Thyroid gland (tissue), 4 donors: ENCODE measurements at places on chromosomes 7 and 10.

GRCh38 chr7:49127359-49127913 is 203.1 kb downstream of the CDC14C start:
- no peak for DNase-seq

DNA sequence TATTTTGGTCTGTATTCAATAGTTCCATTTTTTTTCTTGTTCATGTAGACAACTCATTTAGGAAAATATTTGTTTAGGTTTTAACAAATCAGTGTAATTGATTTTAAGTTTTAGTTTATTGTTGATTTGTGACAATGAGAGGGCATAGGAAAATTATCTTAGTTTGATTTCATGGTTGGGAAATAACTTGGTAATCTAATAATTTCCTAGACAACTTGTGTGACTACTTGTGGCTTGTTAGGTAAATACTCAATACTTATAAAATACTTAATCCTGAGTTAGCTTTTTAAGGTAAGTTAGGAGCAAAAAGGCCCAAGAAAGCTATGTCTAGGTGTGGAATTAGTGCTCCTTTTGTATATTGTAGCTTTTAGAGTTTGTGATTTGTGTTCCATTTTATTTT is 65.4 kb downstream of the ZNRF2 start:
- no peak for DNase-seq

DNA sequence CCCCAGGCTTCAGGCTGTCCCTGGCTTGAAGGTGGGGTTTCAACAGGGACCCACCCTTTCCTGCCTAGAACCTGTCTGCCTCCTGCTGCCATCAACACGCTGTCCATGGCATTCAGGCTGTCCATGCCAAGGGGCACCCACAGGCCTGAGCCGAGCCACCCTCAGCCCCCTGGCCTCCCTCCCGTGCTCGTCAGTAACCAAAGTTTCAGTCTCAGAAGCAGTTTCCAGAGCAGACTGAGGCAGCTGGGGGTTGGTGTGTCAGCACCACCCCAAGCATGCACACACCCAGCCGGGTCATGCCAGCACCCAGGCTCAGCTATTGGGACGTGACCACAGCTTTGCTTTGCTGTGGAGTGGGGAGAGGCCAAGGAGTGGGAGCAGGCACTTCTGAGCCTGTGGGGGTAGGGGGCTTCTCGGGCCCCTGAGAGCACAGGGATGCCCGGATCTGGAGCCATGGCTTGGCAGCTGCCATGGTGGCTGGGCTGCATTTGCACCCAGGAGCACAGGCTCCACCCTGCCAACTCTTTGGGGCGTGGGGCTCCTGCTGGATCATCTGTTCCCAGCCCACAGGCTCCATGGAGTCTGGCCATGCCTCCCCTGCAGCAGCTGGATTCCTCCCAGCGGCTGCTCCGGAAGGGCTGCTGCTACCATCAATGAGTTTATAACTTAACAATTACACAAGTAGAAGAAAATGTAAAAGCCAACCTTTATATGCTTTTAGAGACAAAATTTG is 314.5 kb upstream of the SEMA3C start:
- DNase-seq = no peak

- DNase-seq = no peak
Measured at GRCh38 chr10:54914049-54914448, 113.0 kb upstream of the PCDH15 start.

DNA sequence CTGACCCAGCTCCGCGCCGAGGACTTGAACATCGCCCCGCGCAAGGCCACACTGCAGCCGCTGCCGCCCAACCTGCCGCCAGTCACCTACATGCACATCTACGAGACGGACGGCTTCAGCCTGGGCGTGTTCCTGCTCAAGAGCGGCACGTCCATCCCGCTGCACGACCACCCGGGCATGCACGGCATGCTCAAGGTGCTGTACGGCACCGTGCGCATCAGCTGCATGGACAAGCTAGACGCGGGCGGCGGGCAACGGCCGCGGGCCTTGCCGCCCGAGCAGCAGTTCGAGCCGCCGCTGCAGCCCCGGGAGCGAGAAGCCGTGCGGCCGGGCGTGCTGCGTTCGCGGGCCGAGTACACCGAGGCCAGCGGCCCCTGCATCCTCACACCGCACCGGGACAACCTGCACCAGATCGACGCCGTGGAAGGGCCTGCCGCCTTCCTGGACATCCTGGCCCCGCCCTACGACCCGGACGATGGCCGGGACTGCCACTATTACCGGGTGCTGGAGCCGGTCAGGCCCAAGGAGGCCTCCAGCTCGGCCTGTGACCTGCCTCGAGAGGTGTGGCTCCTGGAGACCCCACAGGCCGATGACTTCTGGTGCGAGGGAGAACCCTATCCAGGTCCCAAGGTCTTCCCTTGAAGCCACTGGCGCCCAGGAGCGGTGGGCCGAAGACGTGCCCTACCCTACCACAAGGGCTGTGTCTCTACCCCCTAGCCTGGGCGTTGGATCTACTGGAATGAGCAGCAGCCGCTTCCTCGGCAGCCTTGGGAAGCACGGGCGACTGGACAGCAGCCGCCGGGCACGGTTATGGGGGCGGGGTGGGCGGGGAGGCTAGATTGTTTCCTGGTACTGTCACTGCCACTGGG is 945 bp downstream of the ADO start:
- peak; percentile 45 for DNase-seq

- DNase-seq = no peak
Measured at GRCh38 chr10:78115135-78115853, 81.6 kb downstream of the RPS24 start.

GRCh38 chr7:49522111-49522510 is 251.3 kb upstream of the VWC2 start:
- no peak for DNase-seq

DNA sequence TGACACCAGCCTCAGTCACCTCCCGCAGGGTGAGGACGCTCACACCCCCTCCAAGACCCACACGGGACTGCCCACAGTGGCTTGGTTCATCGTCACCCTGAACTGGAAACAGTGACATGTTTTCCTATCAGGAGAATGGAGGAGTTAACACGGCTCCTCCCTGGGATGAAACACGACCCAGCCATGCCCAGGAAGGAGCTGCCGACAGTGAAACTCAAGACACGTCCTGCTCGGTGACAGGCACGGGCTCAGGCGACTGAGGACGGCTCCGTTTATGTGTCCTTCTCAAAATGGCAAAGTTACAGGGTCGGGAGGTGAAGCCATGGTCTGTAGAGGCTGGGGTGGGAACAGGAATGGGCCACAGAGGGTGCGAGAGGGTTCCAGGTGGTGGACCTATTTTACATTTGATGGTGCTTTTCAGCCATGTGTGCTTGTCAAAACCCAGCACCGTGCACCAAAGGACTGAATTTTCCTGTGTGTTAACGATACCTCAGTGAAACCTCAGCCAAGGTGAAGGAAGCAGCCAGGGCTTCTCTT is 272.4 kb downstream of the ADARB2 start:
- DNase-seq = no peak

GRCh38 chr7:38568497-38568896 is 62.7 kb downstream of the AMPH start:
- DNase-seq = no peak

DNA sequence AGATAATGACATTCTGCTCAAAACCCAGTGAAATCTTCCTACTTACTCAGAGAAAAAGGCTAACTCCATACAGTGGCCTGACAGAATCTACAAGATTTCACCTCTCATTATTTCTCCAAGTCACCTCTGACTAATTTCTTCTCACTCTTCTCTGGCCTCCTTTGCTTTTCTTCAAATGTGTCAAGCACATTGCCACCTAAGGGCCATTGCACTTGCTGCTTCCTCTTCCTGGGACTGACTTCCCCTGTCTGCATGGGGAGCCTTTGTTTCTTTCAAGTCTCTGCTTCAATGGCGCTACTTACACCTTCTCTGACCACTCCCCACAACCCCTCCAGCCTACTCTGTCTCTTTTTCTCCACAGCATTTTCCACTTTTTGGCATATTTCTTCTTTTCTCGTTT is 36.0 kb downstream of the PRTFDC1 start:
- no peak for DNase-seq

GRCh38 chr10:94108200-94108599 is 114.5 kb downstream of the PLCE1 start:
- no peak for DNase-seq

- DNase-seq = no peak
Measured at GRCh38 chr7:144408121-144408520, 4.6 kb upstream of the NOBOX start.

DNA sequence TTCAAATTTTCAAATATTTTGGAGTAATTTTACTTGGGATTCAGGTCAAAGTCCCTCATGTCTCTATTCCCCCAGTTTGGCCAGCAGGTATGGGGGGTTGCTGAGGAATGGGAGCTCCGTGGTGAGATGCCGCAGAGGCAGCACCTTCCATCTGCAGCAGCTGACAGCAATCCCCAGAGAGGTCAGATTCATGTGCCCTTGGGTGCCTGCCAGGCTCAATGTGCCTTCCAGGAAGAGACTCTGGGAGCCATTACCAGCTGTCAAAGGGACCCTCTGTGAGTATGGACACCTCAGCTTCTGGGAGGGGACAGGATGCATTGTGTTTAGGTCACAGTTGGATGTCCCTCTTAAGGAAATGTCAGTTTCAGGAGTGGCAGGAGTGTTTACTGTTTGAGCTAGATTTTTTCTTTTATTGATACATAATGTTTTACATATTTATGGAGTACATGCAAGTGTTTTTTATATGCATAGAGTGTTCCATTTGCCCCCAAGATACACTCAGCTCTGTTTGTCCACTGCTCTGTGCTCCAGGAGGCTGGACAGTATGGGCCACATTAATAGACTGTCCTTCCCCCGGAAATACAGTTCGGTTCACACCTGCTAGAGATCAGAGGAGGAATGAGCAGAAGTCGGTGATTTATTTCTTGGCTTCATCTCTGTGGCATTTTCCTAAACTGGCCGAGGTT is 75.3 kb upstream of the GRB10 start:
- DNase-seq = no peak

DNA sequence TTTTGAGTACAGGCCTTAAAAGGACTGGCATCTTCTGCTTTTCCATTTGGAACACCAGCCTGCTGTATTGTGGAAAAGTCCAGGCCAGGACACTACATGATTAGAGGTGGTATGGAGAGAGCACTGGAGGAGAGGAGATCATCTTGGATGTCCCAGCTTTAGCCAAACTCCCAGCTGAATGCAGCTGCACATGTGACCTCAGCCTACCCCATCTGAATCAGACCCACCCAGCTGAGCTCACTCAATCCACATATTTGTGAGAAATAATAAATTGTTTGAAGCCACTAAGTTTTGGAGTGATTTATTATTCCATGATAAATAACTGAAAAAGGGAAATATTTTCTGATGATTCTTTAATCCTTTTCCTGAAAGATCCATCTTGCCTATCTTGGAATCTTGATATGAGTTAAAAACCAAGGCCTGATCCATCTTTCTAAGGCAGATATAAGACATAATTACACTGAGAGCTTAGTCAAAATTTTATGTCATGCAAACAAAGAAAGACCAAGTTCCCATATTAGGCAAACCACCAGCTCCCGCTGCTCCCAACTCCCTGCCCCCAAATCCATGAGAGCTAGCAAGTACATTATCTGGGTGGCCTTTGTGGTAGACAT is 55.1 kb upstream of the TRIL start:
- DNase-seq = no peak

DNA sequence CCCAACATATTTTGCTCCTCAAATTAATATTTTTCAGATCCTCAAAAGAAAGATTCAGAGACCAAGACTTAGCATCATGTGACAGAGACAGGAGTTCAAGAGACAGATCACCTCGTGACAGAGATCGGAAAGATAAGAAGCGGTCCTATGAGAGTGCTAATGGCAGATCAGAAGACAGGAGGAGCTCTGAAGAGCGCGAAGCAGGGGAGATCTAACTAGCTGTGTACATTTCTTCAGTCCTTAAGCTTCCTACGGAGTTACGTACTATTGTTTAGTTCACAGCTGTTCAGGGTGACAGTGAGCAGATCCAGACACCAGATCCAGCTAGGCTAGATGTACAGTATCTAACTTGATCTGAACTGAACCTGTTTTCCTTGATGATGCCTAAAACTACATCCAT is 61.3 kb downstream of the KLRG2 start:
- DNase-seq = no peak

- no peak for DNase-seq
Measured at GRCh38 chr7:10439027-10439426, 534.6 kb upstream of the PHF14 start.

- peak; percentile 48 for DNase-seq
Measured at GRCh38 chr10:88114368-88114767, 250.9 kb downstream of the PTEN start.

DNA sequence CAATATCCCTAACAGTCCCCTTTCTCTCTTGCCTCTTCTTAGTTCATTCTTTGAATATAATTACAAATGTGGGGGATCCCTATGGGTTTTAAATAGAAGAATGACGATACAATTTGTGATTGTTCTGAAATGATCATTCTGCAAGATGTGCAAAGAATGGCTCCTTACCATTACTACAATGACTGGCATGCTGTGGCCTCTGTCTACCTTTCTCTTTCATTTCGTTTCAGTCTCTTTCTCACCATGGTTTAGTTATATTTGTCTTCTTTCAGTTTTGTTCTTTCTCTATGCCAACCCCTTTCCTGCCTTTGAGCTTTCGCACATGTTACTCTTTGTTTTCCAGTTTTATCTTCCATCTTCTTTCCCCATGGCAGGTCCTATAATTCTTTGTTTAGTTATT is 176.5 kb downstream of the SUGCT start:
- no peak for DNase-seq

DNA sequence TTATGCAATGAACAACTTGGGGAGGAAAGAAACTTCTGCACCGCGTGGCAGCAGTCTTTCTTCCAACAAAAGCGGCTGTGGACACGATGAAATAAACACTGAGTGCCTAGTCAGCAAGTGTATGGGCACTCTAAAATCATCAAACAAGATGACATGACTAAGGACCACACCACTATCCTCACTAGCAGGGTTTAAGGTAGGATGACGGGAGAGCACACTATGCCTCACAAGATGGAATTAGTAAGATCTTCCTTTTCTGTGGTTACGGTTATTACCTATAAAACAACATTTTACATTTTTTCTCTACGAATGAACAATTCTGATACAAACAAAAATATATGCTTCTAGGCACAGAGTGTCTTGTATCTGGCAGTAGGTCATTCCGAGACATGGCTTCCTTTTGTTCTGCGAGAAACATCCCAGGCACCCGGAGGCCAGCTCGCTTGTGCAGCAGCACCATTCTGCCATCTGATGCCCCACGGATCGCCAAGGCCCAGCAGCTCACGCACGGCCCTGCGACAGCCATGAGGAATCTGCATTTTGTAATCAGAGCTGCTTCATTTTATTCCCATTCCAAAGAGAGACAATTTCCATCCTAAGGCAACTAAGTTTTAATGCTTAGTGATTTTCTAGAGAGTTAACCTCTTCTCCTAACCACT is 54.1 kb upstream of the NCAPG2 start:
- no peak for DNase-seq
